ENCODE measurements at places on chromosomes 3 and 15. TPM values are rescaled to one million over a fixed set of nuclear protein-coding genes. Genes with fewer than 3 reads are reported as not detected.

- no peak for DNase-seq
- no peaks in the 10 kb centered on the region for H3K27me3 ChIP-seq
- H3K4me1 ChIP-seq, result no peaks in the 10 kb centered on the region
- no peak overlapping the region for H3K4me3 ChIP-seq
- H3K36me3 ChIP-seq, result no peaks in the 10 kb centered on the region
- H3K27ac ChIP-seq, result no peak overlapping the region
Measured at GRCh38 chr3:124084022-124084881, 92.3 kb upstream of the ROPN1 start.

GRCh38 chr3:58679446-58679845 is 12.9 kb upstream of the FAM3D start:
- no peaks in the 10 kb centered on the region for H3K36me3 ChIP-seq
- DNase-seq, result no peak
- H3K4me1 ChIP-seq, result no peaks in the 10 kb centered on the region
- H3K27ac ChIP-seq, result no peak overlapping the region

COL7A1 gene
- 0.35 TPM for polyA plus RNA-seq

DNA sequence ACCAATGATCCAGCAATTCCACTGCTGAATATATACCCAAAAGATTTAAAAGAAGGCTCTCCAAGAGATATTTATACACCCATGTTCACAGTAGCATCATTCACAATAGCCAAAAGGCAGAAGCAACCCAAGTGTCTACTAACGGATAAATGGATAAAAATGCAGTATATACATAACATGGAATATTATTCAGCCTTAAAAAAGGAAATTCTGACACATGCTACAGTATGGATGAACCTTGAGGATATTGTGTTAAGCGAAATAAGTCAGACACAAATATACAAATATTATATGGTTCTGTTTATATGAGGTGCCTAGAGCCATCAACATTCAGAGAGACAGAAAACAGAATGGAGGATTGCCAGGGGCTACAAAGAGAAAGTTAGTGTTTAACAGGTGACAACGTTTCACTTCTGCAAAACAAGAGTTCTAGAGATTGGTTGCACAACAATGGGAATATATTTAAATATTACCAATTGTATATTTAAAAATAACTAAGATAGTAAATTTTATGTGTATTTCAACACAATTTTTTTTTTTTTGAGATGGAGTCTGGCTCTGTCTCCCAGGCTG is 69.4 kb downstream of the STAG1 start:
- no peak overlapping the region for H3K4me3 ChIP-seq
- no peaks in the 10 kb centered on the region for H3K27me3 ChIP-seq
- H3K27ac ChIP-seq, result no peak overlapping the region
- no peaks in the 10 kb centered on the region for H3K4me1 ChIP-seq

GRCh38 chr3:188899881-188900280 is 271.9 kb upstream of the TPRG1 start:
- H3K4me3 ChIP-seq, result no peak overlapping the region
- no peak overlapping the region for H3K27ac ChIP-seq
- H3K4me1 ChIP-seq, result peaks cover 26% of the 10 kb centered on the region
- H3K27me3 ChIP-seq, result no peaks in the 10 kb centered on the region
- no peaks in the 10 kb centered on the region for H3K36me3 ChIP-seq

PP2D1 gene
- not detected for polyA plus RNA-seq

Measured in adrenal gland (tissue), 19 donors.